ENCODE measurements at places on chromosomes 16 and 17.

DNA sequence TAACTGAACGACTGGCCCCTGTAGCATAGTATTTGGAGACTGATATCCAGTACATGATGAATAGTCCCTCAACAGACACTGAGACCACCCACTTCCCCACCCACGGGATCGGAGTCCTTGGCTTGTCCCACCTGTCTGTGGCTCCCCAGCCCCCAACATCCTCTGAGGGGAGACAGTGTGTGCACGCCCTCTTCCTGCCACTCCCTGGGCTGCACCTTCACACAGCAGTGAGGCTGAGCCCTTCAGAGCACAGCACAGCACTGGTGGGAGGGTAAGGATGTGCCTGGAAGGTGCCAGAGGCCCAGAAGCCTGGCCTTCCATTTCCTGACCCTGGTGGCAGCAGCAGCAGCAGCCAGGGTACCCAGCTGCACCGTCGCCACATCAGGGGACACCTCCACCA is 11.0 kb downstream of the DNASE1 start:
- DNase-seq, result peak; percentile 9

DNA sequence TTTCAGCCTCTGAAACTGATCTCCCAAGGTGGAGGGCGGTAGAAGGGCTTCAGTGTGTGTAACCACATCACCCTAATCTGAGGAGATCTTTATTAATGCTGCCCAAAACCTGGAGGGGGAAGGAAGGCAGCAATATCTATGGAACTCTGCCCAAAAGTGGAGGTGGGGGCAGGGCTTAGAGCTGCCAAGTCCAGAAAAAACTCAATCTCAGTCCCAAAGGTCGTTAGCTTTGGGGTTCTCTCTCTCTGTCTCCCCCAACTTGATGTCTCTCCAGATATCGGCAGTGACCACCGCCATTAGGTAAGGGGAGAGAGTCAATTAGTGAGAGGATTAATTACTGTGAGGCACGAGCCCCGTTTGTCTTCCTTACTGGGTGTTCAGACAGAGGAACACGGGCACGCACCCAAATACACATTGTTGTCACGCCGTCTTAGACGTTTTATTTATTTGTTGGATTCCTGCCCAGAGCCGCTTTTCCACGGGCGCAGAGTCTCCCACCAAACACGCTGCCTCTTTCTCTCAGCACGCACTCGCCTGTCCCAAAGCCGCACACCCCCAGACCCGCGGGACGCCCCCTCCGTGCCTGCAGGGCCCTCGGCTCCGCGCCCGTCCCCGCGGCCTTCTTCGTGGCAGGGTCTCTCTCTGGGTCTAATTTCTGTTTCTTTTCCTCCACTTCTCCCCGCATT is 5.4 kb upstream of the LHX1 start:
- no peak for DNase-seq

DNA sequence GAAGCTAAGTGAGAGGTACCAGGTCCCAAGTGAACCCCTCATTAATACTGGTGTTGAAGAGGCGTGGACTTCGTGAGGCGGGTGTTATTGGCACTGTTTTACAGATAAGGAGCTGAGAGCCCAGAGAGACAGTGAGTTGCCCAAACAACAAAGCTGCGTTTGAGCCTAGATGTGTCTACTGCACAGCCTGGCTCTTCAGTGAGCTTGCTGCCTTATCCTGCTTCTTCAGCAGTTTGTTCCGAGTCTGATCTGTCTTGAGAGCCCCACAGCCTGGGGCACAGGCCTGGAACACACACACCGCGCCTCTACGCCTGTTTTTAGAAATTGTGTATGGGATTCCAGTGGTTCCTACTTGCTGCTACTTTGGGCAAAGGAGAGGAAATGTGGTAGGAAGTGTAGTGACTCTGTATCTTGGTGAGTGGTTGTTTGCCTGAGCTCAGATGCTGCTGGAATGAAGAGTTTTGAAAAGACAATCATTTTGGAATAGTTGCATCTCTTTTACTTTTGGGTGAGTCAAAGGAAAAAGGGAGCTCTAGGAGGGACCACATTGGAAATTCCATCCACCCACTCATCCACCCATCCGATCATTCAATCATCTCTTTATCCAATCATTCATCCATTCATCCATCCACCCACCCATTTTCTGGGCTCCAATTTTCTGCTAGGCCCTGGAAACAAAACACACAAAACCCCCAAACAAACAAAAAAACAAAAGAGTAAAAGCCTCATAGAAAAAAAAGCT is 22.3 kb upstream of the PLCG2 start:
- no peak for DNase-seq

- no peak for DNase-seq
Observed at GRCh38 chr17:9188367-9188766, 167.1 kb downstream of the NTN1 start.

- peak; percentile 29 for DNase-seq
Observed at GRCh38 chr16:1963806-1964505, 670 bp downstream of the RPS2 start.

DNA sequence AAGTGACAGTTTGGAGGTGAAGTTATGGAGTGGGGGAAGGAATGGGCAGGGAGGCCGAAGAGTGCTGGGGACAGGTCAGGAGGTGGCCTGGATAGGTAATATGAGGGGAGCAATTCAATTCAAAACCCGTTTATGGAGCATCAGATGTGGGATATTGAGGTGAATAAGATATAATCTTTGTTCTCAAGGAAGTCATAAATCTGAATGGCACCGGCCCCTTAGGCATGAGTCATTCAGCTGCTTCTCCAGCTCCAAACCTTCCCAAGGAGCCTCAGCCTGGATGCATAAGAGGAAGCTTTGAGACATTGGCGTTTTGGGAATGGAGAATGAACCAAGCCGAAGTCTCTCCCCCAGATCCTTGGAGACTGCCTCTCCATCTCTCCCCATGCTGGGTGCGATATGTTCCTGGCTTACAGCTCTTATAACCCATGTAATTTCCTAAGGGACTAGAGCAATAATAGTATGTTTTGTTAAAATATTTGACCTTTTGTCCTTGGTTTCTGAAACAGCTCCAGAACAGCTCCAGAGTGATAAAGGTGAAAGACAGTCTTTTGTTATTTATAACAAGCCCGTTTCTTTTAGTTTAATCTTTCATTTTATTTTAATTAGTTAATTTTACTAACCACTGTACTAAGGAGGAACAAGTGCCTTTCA is 1.7 kb downstream of the TUBG2 start:
- no peak for DNase-seq

DNA sequence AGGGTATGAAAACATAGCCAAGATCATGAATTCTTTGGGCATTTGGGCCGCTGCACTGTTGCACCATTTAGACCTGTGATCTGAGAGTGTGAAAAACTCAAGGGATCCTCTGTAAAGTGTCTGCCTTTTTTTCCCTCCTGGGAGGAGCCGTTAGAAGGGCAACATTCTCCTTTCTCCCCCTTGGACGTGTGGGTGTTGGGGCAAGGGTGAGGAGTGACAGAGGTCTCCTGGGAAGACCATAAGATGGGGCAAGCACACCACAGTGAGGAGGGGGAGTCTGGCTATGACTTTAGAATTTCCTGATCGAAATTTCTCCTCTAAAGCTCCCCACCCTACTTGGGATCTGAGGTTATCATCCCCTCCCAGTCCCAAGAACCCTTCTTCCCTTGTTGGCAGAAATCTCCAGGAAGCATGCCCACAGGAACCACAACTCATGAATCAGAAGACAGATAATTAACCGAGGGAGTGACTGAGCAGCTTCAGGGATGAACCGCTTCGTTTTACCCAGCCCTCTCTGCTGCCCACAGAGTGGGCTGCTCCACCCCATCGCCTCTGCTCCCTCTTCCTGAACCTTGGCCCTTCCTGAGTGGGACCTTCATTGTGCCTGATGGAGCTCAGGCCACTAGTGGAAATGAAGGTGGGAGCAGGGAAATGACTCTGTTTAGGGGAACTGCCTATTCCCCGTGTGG is 4.2 kb downstream of the ITGB3 start:
- no peak for DNase-seq

- no peak for DNase-seq
Observed at GRCh38 chr16:11004973-11005610, 60.7 kb downstream of the CLEC16A start.

GRCh38 chr17:75684924-75685323 is 17.8 kb downstream of the SAP30BP start:
- DNase-seq, result no peak

DNA sequence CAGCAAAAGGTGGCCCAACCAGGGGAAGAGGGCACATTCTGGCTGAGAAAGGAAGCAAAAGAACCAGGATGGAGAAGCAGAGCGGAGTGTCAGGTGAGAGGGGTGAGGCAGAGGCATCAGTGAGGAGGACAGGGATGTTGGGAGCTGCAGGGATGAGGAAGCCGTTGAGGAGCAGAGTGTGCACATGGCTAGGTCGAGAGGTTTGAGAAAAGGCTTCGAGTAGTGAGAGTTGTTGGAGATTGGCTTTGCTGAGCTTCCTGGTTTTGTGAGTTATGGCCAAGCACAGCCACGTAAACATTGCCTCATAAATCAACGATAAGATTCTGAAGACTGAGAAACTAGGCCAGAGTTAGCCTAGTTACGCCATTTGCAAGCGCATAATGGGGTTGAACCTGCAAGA is 26.9 kb downstream of the DNAH2 start:
- DNase-seq, result no peak

GRCh38 chr17:79136596-79136995 is 62.0 kb downstream of the ENGASE start:
- DNase-seq, result no peak

DNA sequence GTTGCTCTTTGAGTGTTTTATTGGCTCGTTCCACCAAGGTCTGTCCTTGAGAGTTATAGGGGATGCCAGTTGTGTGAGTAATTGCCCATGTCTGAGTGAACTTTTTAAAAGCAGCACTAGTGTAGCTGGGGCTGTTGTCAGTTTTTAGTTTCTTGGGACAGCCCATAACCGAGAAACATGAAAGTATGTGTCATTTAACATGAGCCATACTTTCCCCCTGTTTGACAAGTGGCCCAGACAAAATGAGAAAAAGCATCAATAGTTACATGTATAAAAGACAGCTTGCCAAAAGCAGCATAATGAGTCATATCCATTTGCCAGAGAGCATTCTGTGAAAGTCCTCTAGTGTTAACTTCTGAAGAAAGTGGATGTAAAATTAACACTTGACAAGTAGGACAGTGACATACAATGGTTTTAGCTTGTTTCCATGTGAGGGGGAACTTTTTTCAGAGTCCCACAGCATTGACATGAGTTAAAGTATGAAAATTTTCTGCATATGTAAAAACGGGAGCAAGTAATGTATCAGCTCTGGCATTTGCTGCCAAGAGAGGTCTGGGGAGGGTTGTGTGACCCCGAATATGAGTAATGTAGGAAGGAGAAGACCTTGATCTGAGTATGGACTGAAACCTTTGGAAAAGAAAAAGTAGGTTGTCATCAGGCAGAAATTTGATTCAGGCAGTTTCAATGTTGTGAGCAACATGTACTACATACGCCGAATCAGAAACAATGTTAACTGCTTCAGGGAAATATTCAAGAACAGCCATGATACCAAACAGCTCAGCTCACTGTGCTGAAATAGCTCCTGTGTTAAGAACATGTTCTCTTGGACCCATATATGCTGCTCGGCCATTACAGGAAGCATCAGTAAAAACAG is 56.8 kb upstream of the ARL4D start:
- DNase-seq, result no peak

GRCh38 chr17:4209611-4210010 is 54.2 kb downstream of the ANKFY1 start:
- no peak for DNase-seq

Data from stimulated activated CD8-positive, alpha-beta memory T cell treated with anti-CD3 and anti-CD28 coated beads, Interleukin-7, amount 100 ng/mL, for 4 hours (primary cell).